ENCODE measurements at places on chromosomes 7 and 10.

DNA sequence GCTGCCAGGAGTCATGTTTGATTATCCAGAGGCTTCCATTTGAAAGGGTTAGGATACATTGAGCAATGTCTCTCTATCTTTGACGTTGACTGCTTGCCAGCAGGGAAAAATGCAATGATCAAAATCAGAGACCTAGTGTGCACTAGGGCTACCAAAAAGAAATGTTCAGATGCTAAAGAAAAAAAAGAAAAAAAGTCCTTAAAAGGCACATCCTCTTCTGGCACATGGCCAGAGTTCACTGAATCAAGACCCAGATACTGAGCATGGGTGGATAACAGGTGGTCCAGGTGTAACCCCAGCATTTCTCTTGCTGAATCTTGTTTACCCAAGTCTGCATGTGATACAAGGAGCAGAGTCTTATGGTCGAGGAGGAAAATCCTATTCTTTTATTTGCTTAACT, 899.3 kb downstream of the SORCS3 start:
- no peak for DNase-seq

- DNase-seq = peak; percentile 97
Observed at GRCh38 chr10:116961406-116962251, 43.4 kb downstream of the SHTN1 start.

- DNase-seq = no peak
Observed at GRCh38 chr10:110815354-110816004, 56.2 kb upstream of the PDCD4 start.

GRCh38 chr10:63137306-63137705, 4.2 kb downstream of the NRBF2 start:
- no peak for DNase-seq

GRCh38 chr7:149562602-149563001, 65.0 kb upstream of the ZNF746 start:
- DNase-seq = no peak

DNA sequence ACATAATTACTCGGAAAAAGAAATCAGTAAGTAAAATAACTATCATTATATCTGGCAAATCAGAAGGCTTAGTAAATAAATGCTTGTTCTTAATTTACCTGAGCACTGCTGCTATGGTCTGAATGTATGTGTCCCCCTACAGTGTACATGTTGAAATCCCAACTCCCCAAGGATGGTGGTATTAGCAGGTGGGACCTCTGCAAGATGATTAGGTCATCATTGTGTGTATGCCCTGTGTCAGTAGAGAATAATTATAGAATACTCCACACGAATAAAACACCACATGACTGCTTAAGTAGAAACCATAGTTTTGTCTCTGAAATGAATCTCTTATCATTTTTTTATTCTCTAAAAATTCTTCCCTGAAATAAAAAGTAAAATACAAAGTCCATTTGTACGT, 101.6 kb downstream of the RNF133 start:
- no peak for DNase-seq

DNA sequence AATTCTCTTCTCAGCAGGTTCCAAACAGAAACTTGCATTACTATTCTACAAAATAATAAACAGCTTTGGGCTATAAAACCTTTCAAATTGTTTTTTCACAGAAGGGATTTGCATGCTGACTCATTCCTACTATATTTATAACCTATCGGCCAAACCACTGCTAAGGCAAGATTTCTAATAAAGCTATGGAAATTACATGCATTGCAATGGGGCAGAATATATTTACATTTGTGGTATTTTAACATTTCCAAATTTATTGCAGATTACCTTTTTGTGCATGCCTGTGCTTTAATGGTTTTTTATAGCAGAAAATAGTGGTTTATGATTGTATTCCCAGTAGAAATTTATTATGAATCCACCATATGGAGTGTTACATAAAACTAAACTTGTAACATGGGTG, 69.0 kb upstream of the NPVF start:
- no peak for DNase-seq
